ENCODE measurements at places on chromosomes 11 and 22.

GRCh38 chr11:12785901-12786300, 111.7 kb downstream of the TEAD1 start:
- no peak for DNase-seq

- DNase-seq = no peak
These were observed 1.4 kb upstream of the VWA5A start for GRCh38 chr11:124113890-124114289.

GRCh38 chr11:61077936-61078335, 24.4 kb upstream of the CD5 start:
- DNase-seq = no peak

DNA sequence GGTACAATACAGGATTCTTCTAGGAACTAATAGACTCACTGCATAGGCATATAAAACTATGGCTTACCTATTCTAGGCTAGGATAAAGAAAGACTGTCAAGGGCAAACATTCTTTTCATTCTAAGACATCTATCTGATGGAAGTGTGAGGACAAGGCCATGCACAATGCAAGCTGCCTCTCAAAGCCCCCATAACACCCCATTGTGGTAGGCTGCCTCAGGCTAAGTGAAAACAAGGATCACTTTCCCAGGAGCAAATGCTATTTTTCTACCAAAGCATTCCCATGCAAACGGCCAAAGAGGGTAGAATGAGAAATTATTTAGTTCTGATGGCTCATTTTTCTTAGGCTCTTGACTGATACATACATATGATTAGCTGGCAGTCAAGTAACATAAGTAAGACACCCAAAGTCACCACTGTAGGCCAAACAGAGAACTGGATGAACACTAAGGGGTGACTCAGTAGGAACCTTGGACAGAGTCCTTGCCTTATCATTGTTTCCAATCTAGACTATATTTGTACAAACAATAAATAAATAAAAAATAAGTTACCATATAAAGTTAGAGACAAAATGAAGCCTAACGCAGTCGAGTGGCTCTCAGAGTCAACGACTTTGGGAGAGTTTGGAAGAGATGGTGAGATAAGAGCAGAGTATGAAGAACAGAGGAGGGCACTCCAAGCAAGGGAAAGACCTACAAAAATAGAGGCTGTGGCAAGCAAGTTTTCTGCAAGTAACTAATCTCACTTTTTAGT, 303.6 kb downstream of the SBF2 start:
- DNase-seq = no peak

DNA sequence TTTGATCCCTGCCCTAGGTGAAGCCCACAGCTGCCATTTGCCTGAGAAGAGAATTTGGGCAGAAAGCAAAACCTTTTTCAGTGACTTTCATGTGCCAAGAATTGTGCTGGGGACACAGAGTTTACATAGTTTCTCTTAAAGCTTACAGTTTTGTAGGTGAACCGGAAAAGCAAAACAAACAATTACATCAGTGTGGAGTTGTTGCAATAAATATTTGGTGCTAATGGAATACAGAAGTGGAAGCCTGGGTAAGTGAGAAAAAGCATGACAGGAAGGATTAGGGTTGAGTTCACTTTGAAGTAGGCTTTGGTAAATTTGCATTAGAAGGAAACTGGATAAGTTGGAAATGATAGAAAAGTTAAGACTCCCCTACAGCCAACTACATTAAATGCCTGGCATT, 82.7 kb downstream of the RASSF10 start:
- no peak for DNase-seq

DNA sequence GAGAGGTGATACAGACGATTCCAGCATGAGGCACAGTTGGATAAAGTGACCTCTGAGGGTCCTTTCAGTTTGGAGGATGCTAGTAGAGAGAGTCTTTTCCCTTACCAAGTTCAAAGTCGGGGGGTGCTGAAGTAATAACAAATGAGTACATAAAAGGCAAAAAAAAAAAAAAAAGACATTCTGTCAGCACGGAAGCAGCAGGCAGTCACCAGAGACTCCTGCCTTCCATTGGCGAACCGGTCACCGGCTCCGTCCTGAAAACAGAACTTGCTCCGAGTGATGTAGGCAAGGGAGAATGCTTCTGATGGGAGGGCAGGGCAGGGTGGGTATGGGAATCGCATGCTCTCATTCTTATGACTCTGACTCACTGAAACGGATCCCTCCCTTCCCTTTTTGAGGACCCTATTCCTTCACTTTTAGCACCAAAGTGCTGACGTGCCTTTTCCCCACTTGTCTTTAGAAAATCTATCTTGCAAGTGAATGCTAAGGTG, 65.9 kb downstream of the PRR5L start:
- DNase-seq = no peak

DNA sequence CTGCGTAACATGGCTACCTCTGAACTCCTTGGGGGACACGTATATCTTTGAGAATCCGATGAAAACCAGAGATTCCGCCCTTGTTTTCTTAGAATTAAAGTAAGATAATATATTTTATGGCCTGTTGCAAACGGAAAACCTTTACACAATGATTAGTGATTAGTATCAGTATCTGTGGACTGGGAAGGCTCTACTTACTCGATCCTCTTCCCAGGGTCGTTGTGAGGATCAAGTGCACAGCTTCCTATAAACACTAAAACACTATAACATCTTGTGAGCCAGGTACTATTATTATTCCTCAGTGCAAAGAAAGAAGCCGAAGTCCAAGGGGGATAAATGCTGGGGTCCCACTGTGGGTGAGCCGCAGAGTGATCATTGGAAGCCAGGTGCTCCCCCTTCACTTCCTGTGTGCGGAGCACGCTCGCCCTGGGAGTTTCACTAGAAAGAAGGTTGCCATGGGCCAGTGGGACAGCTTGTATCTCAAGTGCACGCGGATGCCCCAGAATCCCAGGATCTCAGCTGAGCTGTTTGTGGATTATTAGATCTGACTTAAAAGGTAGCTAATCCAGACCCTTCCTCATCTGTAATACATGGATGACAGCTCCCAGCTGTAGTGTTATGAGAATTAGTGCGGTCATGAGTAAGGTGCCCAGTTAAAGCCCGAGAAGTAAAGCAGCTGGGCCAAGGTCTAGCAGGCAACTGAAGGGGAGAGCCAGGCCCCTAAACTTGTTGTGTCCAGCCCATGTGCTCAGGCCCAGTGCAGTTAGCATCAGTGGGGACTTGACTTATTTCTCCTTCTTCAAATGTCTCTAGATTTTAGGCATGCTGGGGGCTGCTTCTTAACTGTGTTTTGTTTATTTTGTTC, 839 bp downstream of the CBY1 start:
- no peak for DNase-seq

DNA sequence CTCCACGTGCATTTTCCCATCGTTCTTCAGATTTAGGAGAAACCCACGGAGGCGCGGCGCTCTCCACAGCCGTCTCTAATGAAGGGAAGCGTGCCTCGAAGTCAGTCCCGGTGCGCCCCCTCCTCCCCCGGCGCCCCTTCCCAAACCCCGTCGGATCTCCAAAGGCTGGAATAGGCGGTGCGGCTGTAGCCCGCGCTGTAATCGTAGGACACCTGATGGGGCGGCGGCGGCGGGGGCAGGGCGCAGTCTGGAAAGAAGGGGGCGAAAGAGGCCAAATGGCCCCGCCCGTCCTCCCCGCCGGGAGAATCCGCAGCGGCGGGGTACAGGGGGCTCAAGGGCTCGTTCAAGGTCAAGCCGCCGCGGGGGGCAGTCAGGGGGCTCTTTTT, 1.3 kb downstream of the FAM181B start:
- DNase-seq = no peak

DNA sequence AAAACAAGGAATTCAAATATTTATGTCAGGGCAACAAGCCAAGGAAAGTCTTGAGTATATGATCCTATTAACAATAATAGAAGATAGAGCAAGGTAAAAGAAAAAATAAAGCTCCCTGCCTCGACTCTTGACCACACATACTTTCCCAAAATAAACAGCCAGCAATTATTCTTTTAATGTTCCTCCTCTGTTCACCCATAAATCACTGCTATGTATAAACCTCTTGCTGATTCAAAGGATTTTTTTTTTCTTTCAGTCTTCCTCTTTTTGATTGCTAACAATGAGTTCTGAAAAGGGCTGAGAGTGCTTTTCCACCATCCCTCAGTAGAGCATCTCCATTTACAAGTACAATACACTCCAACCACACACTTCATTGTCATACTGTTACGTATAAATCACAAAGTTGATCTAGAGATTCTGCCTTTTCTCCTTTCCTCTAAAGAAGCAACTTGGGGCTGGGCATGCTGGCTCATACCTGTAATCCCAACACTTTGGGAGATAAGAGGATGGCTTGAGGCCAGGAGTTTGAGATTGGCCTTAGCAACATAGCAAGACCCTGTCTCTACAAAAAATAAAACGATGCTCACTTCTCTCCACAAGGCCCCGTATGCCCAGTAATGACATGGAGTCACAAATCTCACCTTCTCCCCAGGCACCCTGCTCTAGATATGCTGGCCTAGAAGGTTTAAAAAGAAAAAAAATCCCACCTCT, 24.0 kb downstream of the RAB30 start:
- DNase-seq = no peak

GRCh38 chr11:61923166-61924063, 6.0 kb upstream of the RAB3IL1 start:
- no peak for DNase-seq

GRCh38 chr11:125401746-125402145, 94.3 kb downstream of the FEZ1 start:
- no peak for DNase-seq

DNA sequence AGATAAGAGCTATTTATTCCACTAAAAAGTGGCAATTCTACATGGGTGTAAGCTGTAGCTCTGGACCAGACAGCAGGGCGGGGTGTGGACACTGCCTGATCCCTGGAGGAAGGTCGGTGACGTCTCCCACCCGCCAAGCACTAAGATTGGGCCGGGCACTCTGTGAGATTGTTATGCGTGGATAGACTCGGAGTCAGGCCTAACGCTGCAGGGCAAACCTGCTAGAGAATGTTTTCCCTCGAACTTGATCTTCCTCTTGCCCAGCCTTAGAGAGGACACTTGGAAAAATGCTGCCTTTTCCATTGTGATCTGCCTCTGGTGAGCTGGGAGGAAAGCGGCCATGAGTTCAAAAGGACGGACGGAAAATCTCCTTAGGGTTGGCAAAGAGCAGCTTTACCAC, 1273.4 kb downstream of the TBC1D22A start:
- DNase-seq = no peak

GRCh38 chr22:47174096-47174495, 411.6 kb downstream of the TBC1D22A start:
- no peak for DNase-seq

GRCh38 chr11:69086152-69087132, 37.7 kb downstream of the TPCN2 start:
- DNase-seq = no peak
